ENCODE measurements at places on chromosomes 2 and 18.

- DNase-seq: no peak
These were observed 161.8 kb upstream of the KLF7 start for GRCh38 chr2:207327513-207327912.

GRCh38 chr2:12796657-12797056, 79.9 kb downstream of the TRIB2 start:
- DNase-seq: no peak

DNA sequence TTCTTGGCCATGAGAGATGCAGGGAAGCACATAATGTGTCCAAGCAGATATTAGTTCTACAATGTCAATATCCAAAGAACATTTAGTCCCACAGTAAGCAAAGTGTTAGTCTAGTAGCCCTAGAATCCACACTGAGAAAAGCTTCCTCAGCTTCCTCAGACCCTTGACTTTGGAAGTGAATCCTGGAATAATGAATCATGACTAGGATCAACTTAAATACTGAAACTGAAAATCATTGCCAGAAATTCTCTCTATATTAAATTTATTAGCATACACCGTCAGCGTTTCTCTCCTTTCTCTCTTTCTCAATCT, 356.9 kb upstream of the ACVR2A start:
- DNase-seq: no peak

DNA sequence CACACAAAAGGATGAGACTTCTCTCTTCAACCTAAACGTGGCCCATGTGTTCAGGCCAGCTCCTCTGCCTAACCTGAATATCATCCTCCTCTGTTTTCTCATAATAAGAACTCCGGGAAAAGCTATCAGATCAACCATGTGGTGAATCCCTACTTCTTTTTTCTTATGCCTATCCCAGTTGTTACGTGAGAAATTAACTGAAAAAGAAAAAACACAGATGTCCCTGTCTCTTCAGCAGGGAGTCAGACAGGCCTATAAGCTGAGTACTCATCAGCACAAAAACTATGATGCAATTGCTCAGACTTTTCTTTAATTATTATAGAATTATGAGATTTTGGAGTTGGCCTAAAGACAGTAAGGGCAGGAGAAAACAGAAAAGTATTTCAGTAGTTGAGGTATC, 613.0 kb upstream of the FSHR start:
- DNase-seq: no peak

DNA sequence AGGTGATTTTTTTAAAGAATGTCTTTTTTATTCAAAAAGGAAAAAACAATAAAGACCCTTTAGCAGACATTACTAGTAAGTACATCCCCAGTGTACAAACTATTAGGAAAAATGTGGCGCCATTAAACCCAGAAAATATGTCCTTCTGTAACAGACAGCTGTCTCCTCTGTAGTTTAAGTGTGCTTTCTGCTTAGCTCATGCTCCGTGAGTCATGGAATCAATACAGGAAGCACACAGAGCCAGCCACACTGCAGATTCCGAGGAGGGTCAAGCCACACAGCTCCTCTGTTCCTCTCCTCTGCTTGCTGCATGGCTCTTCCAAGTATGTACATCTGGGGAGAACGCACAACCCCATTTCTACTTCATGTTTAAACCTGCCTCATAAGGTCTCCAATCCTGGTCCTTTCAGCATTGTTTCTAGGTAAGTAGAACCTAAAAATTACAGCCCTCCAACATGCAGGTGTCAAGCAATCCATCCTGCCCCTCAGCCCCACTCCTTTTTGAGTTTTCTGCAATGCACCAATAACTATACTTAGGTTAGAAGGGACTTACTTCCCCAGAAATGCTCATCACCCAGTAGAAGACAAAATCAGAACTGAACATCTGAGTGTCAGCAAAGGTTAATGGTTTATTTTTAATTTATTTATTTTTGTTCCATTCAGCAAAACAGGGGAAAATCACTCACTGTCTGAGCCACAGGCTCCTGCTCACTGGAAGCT, 37.5 kb downstream of the ACVR1 start:
- peak; percentile 61 for DNase-seq

DNA sequence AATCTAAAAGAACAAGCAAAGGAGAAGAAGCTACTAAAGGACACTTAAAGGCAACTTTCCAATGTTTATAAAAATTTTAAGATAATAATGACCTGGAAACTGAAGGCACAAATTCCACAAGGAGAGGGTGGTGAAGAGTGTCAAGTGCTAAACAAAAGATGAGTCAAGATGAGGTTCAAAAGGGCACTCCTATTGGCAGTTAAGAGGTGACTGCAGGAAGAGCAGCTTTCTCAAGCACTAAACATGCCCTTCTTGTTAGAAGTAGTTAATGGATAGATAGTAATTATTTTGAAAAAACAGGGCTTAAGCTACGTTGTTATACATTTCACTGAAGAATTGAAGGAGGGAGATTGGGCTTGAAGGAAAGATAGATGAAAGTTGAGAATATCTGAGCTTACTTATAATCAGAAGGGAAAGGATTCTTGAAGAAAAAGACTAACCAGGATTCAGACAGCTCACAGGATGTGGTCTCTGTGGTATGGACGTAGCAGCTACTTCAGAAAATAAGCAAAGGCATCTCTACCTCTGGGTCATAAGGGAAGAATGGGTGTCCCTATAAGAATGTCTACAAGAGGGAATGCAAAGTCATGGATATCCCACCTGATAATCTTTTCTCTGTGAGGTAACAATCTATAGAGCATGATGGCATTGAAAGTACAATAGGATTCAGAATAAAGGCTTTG, 454.7 kb upstream of the SLC39A10 start:
- DNase-seq: no peak

- DNase-seq: no peak
These were observed 103.7 kb downstream of the SLC4A3 start for GRCh38 chr2:219731173-219731572.

GRCh38 chr18:2108591-2108990, 462.7 kb downstream of the METTL4 start:
- peak; percentile 22 for DNase-seq

All from AG08396 (cell line).